CD4-positive, CD25-positive, alpha-beta regulatory T cell (primary cell): ENCODE measurements at places on chromosomes 2 and 18. TPM values are rescaled to one million over a fixed set of nuclear protein-coding genes. Genes with fewer than 3 reads are reported as not detected.

The NEU2 gene
- not detected for total RNA-seq

DNA sequence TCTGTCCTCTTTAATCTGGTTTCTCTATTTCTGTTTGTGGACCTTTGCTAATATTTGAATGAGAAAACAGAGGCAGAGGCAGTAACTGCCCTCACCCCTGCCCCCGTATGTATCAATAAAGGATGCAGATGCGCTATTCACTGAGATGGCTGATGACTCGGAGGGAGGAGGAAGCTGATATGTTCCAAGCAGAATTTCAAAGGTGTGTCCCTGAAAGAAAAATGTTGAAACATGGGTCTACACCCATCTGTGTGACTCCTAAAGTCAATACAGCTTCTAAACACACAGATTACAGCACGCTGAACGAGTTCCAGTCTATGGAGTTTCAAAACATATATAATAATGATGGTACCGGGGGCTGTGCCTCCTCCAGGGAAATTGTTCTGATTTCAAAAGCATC, 38.8 kb downstream of the EPHA4 start:
- no peak for DNase-seq

- DNase-seq = no peak
These were observed 73.9 kb upstream of the SOX11 start for GRCh38 chr2:5618271-5618670.

GRCh38 chr2:174024524-174025270, 59.5 kb upstream of the SP3 start:
- DNase-seq = no peak

DNA sequence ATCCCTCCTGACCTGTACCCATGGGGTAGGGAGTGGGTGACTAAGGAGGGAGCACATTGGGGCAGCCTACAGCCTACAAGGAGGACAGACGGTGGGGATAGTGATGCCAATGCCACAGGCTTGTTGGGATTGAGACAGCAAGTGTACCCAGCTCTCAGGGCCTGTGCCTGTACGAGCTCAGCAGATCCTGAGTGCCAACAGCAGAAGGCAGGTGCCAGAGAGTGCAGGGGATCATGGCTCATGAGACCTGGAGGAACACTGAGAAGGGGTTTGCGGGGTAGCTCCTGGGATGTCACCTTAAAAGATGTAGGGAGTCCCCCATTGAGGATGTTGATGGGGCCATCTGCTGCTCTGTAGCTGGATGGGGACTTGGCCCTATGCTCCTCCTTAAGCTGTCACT, 10.3 kb upstream of the SNED1 start:
- DNase-seq = no peak

The DNAJB2 gene
- total RNA-seq = 133 TPM

DNA sequence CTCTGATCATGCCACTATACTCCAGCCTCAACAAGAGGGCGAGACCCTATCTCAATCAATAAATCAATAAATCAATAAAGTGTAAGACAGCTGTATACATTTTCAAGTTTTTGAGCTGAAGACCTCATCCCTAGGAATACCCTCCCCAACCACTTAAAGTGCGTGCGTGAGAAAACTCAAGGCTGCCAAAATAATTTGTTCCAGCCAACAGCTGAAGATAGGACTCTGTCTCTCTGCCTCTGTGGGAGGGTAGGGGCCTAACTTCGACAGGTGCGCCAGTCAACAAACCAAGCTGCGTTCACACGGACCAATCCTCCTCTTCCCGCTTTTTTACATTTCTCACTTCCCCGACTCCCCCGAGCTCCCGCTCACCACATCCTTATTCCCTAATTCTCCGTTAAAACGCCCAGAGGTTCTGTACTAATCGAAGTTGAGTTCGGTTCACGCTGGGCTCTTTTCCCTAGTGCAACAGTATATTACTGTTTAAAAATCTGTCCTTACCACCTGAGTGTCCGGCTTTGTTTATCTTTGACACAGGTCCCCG, 618 bp downstream of the POLR2D start:
- DNase-seq = peak; percentile 16

The IL18R1 gene
- total RNA-seq = 19.9 TPM

The CIB4 gene
- total RNA-seq = not detected

GRCh38 chr2:43363120-43363519, 136.7 kb upstream of the ZFP36L2 start:
- DNase-seq = no peak

- DNase-seq = no peak
These were observed 30.6 kb upstream of the NR4A2 start for GRCh38 chr2:156363141-156363540.

The MREG gene
- total RNA-seq = 10.8 TPM

GRCh38 chr18:55375930-55376329, 212.1 kb downstream of the TCF4 start:
- no peak for DNase-seq

- DNase-seq = no peak
These were observed 9.3 kb downstream of the ST6GAL2 start for GRCh38 chr2:106876699-106877098.

The SCYGR4 gene
- not detected for total RNA-seq

GRCh38 chr2:239895116-239895515, 130.0 kb downstream of the NDUFA10 start:
- DNase-seq = no peak

The VIL1 gene
- total RNA-seq = 2.1 TPM

DNA sequence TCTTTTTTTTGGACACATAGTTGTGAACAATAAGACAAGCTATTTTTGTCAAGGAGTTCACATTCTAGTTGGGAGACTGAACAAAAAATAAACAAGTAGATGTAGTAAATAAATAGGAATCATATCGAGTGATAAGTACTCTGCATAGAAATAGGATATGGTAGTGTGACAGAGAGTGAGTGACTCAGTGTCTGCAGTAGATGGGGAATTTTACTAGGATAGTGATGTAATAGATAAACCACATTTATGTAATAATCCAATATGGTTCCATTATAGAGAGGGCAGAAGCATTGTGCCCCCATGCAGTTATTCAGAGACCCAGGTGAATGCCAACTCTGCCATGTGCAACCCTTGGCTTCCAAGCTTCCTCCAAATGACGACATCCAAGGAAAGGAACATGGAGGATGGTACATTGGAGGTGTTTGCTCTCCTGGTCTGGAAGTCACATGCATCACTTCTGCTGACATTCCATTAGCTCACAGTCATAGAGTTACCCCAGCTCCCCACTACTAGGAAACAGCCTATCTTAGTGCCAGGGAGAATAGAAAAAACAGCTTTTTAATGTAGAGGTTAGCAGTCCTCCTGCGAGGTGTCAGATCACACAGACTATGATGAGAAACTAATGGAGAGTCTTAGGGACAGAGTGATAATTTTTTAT, 595.4 kb downstream of the NYAP2 start:
- DNase-seq = no peak

DNA sequence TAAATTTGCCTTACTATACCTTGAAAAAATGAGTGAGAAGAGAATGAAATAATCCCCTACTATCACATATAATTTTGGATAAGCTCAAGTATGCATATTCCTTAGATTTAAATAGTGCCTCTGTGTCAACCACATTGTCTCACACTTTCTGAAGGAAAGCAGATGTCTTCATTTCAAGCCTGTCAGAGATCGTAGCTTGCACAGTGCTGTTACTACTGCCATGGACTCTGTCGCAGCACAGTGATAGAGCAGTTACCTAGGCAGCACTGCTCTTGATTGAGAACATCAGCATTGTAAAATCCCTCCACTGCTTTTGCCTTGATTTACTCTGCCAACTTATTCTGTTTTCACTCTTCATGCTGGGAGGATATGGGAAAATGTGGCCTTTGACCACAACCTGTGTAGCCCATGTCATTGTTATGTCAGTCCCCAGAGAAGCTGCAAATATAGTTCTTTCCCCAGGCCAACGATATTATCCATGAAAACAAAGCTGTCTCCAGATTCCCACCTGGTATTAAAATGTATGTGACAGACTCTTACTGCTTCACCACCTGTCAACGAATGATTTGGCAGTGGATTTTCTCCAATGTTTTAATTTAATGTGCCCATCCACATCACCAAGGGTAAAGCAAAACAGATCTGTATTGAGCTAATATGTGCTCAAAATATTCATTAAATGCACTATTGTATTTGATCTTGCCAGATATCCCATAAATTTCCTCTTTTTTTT, 675.7 kb downstream of the METTL4 start:
- no peak for DNase-seq

GRCh38 chr2:237320801-237321560, 93.0 kb downstream of the COL6A3 start:
- DNase-seq = no peak

The SP100 gene
- 335 TPM for total RNA-seq

The GKN1 gene
- total RNA-seq = not detected

GRCh38 chr2:197296835-197297234, 13.7 kb downstream of the ANKRD44 start:
- DNase-seq = no peak

DNA sequence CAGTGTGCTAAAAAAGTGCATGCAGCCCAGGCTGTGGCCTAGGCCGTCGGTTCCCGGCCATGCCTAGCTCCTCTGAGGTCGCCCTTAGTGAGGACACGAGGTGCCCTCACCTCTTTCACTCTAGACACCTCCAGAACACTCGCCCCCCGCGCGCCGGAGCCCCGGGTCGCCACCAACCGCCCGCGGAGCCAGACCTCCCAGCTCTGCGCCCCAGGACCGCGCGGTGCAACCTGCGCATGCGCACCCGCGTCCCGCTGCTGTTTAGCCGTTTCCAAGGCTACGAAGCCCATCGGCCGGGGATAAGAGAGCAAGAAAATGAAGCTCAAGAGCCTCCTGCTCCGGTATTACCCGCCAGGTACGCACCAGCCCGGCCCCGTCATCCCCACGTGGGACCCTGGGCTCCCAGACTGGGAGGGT, at the start of gene DAW1:
Gene DAW1, plus strand, starts transcription at position 257 of the 417 bp plus-strand sequence. Its CDS starts 59 bp downstream, at position 316.
- DNase-seq = peak; percentile 21

GRCh38 chr2:198287706-198288105, 483.3 kb downstream of the PLCL1 start:
- no peak for DNase-seq
